Stimulated activated CD8-positive, alpha-beta memory T cell treated with anti-CD3 and anti-CD28 coated beads, Interleukin-4, amount 100 ng/mL, for 1 hour (primary cell): ENCODE measurements at places on chromosomes 5 and 9.

DNA sequence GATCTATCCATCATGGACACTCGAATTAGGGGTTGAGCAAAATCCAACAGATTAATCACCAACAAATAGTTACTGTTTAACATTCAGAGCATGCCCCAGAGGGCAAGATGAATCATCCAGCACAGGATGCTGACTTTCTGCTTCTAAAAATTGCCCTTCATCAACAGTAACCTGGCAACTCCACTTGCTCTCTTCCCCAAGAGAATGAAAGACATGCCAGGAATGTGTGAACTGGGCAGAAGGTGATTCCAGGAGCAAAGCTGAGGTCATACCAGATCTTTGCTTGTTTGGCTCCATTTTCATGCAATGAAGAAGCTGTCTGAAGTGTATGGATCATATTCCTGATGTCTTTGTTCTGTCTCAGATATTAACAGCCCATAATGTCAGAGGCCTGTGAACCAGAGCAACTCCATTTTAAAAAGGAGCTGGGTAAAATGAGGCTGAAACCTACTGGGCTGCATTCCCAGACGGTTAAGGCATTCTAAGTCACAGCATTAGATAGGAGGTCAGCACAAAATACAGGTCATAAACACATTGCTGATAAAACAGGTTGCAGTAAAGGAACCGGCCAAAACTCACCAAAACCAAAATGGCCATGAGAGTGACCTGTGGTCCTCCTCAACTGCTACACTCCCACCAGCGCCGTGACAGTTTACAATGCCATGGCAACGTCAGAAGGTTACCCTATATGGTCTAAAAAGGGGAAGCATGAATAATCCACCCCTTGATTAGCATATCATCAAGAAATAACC lies 2.5 kb upstream of the ZNF367 start:
- DNase-seq, result no peak

GRCh38 chr9:129958796-129959195 lies 84.2 kb downstream of the FNBP1 start:
- DNase-seq, result no peak

DNA sequence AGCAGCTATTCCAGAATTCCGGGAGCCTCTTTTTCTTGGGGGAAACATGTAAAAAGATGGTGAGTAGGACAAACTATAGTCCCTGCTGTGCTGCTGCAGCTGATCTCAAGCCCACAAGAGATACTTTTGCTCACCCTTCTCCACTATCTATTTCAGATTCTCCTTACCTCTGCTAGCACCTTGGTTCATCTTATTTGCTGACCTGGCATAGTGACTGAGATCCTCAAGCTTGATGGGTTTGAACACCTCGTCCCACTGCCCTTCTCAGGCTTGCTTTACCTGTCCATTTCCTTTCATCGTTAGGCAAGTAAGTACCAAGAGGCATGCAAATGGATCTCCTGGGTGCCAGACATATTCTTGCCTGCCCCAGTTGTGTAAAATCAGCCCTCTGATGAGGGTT lies 338.4 kb upstream of the SMARCA2 start:
- DNase-seq, result no peak

- no peak for DNase-seq
These were observed 143.4 kb downstream of the EPB41L4A start for GRCh38 chr5:112275671-112276070.

- DNase-seq, result no peak
These were observed 131.4 kb downstream of the MRPL36 start for GRCh38 chr5:1668141-1668721.

DNA sequence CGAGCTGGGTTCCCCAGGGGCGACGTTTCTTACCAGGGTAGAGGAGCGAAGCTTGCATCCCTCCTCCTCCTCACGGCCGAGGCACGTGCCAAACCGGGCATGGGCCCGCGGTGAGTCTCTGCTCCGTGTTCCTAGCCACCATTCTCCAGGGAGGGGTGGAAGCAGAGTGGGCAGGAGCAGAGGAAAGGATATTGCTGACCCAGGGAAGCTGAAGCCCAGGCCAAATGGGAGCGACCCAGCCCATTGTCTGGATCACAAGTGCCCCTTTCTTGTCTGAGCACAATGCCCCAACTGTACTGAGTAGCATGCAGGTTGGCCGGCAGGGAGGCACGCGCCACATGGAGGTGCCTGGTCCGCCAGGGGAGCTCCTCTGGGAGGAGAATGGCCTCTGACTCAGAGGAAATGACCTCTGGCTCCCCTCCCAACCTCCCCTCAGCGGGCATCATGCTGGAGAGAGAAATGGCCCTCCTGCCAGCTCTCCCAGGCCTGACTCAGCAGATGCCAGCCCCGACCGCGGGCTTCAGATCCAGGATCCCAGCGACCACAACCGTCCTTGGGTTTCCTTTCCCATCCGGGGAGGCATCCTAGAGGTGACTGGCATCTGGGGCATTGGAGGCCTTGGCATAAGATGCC lies 1.1 kb downstream of the PRR7 start:
- no peak for DNase-seq
